ENCODE measurements at places on chromosomes 16 and 17.

DNA sequence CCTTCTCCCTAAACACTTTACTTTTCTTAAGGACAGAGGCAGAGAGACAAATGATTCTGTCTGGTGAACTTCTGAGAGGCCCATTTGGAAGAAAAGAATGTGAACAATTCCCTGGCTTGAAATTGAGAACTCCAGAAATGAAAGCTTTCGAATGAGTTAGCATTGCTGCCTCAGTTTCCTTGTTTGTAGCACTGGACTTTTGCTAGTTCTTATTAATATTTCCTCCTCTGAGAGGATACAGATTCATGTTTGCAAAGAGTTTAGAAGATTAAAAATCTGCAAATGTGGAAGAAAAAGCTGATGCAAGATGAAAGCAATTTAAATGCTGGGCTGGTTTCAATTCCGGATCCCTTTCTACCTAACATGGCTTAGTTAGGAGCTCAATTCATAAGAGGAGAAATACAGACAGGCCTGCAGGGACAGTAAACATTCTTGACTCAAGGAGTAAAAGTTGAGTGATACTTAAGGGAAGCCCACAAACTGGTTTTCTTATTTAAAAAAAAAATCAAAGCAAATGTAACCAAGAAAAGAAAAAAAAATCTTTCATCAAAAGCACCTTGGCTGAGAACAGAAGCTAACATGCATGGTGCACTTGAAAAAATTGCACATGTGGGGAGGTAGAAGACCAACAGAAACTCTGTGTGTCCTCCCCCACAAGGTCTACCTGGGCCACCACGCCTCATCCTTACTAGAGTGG, 27.1 kb downstream of the HNF1B start:
- no peak for DNase-seq

- DNase-seq, result peak; percentile 99
Observed at GRCh38 chr17:48505788-48506187, 25.0 kb downstream of the HOXB1 start.

DNA sequence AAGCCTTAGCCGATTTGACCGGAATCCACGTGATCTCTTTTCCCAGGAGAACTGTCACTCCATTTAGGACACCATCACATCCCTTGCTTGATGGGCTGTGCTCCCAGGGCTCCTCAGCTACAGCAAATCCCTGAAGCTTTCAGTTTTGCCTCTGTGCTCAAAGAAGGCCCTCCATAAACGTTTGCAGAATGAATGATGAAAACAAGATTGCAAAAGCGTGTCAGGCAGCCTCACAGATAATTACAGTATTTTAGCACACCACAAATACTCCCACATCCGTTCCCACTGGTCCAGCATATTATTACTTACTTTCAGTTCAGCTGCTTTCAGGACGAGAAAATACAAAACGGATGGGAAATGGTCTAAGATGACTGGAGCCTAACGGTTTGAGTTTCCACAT, 84.6 kb downstream of the USP31 start:
- DNase-seq, result no peak

GRCh38 chr16:14549789-14550153, 80.3 kb downstream of the PARN start:
- DNase-seq, result peak; percentile 50

GRCh38 chr16:83060-83603, 5.1 kb downstream of the MPG start:
- no peak for DNase-seq

- DNase-seq, result no peak
Observed at GRCh38 chr17:60371818-60372510, 20.0 kb downstream of the USP32 start.

GRCh38 chr17:48031966-48032365, 5.6 kb downstream of the COPZ2 start:
- no peak for DNase-seq

Data from DMS153 (cell line).